ENCODE measurements at places on chromosomes 1 and 21.

- no peak for DNase-seq
These were observed 934 bp downstream of the ASPM start for GRCh38 chr1:197145446-197146024.

- DNase-seq, result no peak
These were observed 420.6 kb downstream of the SIPA1L2 start for GRCh38 chr1:232209357-232209756.

- no peak for DNase-seq
These were observed 17.6 kb downstream of the NFASC start for GRCh38 chr1:204888294-204888693.

- DNase-seq, result no peak
These were observed 32.6 kb downstream of the RUNX3 start for GRCh38 chr1:24897263-24898151.
